CD14-positive monocyte (primary cell): ENCODE measurements at places on chromosomes 1 and 21. TPM values are rescaled to one million over a fixed set of nuclear protein-coding genes. Genes with fewer than 3 reads are reported as not detected.

DNA sequence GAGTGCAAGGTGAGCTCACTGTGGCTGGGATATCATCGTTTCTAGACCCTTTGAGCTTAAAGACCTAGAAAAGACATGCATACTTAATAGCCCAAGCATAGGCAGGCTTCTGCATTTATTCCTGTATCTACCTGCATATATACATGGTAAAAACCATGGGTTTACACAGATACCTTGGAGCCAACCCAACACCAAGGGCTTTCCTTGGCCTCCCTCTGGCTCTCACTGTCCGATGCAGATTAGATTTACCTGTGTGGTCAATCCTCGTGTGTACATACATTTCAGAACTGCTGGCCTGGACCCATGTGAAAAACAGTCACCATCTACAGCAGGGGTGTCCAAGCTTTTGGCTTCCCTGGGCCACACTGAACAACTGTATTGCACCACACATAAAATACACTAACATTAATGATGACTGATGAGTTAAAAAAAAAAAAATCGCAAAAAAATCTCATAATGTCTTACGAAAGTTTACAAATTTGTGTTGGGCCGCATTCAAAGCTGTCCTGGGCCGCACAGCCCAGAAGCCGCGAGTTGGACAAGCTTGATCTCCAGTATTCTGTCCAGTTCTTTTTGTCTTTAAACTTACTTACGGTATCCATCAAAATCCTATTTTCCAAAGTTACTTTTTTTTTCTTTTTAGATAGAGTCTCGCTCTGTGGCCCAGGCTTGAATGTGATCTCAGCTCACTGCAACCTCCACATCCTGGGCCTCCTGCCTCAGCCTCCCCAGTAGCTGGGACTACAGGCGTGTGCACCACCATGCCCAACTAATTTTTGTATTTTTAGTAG is 43.5 kb downstream of the WDR4 start:
- no peak for DNase-seq

- DNase-seq: no peak
These were observed 9.4 kb upstream of the SESN2 start for GRCh38 chr1:28249866-28250295.

DNA sequence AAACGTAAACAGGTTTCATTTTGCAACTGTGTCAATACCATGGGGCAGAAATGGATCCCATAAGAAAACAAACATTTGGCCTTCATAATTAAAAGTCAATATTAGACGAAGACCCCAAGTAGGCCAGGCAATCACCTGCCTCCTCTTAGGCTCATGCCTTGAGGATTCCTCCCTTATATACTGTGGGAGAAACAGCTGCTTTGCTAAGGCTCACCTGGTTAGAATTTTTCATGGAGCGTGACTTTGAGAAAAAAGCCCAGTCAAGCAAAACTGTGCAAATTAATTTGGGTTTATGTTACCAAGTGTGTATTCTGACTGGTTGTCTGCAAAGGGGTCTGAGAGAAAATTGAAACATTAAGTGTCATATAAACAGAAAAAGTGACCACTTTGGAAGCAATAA is 605.3 kb upstream of the USP24 start:
- no peak for DNase-seq

TBX15 gene
- polyA plus RNA-seq: not detected in 2 replicates

TDRD5 gene
- not detected in 2 replicates for polyA plus RNA-seq
